CD4-positive, alpha-beta T cell treated with Interferon alpha-2 for 1 hour (primary cell): ENCODE measurements at places on chromosomes 16 and 17.

GRCh38 chr16:59683709-59684108, 949.6 kb upstream of the GOT2 start:
- no peak for DNase-seq

DNA sequence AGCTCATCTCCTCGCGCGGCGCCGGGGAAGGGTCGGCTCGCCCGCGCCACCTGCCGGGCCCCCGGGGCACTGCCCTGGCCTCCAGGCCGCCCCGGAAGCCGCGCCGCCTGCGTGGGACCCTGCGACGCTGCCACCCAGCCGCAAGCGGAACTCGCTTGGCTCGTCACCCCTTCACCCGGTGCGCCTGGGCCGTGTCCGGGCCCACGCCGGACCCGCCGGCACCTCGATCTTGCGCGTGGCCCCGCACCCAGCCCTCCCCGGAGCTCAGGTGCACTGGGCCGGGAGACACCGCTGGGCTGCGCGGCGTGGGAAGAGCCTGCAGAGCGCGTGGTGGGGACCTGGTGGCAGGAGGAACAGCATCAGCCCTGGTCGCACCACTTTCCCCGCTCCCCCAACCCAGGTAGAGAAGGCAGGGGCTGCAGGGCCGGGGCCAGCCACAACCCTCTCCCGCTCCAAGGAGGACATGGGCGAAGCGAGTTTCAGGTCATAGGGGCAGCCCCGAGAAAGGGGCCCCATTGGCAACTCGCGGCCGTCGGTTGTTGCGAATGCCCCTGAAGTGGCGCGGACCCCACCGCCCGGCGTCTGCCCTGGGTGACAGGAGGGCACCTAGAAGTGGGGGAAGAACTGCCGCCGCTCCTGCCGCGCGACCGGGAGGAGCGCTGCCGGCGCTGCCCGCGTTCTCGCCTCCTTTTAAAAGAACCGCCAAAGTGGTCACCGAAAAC, 363 bp upstream of the MIF4GD start:
- peak; percentile 86 for DNase-seq

- no peak for DNase-seq
Measured at GRCh38 chr17:3891626-3892094, 1.2 kb downstream of the CAMKK1 start.

GRCh38 chr17:31494259-31495021, 103.0 kb downstream of the RAB11FIP4 start:
- peak; percentile 63 for DNase-seq
